ENCODE measurements at places on chromosomes 5 and 9.

DNA sequence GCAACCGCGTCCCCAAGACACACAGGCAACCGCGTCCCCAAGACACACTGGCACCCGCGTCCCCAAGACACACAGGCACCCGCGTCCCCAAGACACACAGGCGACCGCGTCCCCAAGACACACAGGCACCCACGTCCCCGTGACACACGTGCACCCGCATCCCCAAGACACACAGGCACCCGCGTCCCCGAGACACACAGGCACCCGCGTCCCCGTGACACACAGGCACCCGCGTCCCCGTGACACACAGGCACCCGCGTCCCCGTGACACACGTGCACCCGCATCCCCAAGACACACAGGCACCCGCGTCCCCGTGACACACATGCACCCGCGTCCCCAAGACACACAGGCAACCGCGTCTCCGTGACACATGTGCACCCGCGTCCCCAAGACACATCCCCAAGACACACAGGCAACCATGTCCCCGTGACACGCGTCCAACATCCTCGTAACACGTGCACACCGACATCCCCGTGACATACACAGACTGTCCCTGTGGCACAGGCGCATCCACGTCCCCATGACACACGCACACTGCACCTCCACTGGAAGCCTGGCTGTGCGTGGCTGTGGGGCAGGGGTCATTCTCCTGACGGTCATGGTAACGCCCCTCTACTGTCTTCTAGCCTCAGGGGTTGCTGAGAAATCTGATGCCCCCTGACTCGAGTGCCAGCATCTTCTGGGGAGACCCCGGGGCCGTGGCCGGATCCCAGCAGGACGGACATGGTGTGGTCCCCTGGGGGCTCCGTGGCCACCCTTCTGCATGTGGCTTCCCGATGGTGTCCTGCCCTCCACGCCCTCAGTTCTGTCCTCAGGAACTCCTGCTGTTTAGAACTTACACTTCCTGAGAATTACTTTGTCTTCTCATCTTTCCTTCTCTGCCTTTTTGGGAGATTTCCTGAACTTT, 24.1 kb downstream of the EXD3 start:
- no peak for DNase-seq

DNA sequence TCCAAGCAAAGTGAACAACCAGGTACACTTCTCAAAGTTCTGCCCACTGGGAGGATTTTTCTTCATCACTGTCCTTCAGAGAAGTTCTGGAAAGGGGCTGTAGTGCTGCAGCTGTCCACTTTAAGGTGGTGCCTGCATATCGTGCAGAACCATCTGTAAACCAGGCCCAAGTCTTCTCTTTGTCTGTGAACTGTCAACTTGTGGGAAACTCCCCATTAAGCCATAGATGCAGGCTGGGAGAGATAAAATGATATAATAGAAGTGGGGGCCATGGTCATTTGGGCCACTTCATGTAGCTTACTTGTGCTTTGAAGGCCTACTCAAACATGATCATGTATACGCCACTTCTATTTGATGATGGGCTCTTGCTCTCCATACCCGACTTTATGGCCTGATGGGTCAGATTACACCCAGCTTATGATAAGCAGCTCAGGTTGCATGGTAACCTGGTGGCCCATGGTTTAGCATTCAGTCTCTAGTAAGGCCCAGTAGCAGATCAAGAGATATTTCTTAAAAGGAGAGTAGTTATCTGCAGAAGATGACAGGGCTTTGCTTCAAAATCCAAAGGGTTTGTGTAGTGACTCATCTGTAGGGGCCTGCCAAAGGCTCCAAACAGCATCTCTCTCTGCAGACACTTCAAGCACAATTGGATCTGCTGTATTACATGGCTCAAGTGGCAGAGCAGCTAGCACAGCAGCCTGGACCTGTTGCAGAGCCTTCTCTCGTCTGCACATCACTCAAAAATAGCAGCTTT, 15.7 kb upstream of the BTF3 start:
- no peak for DNase-seq

- DNase-seq, result peak; percentile 48
Observed at GRCh38 chr5:109411627-109412026, 1.9 kb upstream of the PJA2 start.

- no peak for DNase-seq
Observed at GRCh38 chr9:70399141-70399540, 15.3 kb downstream of the KLF9 start.

- no peak for DNase-seq
Observed at GRCh38 chr9:98222885-98223691, 30.7 kb upstream of the CORO2A start.

- no peak for DNase-seq
Observed at GRCh38 chr9:4748612-4749011, 7.6 kb upstream of the AK3 start.

- DNase-seq, result no peak
Observed at GRCh38 chr5:167171056-167171455, 1120.4 kb upstream of the WWC1 start.

DNA sequence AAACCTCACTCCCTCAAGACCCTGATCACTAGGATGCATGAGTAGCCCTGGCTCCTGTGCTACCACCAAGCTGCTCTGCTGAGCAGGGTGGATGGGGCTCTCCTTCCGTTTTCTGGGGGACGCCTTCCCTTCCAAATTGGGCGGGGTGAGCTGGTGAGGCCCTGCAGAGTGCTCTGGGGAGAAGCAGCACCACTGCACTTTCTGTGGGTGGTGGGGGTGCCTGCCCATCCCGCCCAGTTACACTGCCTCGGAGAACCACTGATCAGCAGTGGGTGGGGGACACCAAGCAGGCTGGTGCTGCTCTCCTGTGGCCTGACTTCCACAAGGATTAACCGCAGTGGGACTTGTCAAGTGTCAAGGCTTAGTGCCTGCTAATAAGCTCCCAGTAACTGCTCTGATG, 19.0 kb downstream of the GFPT2 start:
- DNase-seq, result no peak

- DNase-seq, result no peak
Observed at GRCh38 chr9:38713426-38713825, 6.5 kb downstream of the FAM240B start.

- peak; percentile 17 for DNase-seq
Observed at GRCh38 chr9:111661802-111662521, 557 bp downstream of the GNG10 start.

DNA sequence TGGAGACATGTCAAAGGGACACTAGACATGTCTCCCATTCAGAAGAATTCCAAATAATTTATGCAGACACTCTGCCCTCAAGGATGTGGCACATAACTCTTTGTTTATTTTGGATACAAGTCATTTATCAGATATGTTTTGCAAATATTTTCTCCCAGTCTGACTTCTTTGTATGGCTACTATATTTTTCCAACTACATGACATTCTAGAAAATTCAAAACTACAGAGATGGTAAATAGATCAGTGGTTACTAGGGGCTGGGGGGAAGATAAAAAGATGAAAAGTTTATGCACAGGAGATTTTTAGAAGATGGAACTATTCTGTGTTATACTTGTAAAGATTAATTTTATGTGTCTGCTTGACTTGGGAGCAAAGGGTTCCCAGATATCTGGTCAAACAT, 347.3 kb upstream of the TRPC7 start:
- DNase-seq, result no peak

DNA sequence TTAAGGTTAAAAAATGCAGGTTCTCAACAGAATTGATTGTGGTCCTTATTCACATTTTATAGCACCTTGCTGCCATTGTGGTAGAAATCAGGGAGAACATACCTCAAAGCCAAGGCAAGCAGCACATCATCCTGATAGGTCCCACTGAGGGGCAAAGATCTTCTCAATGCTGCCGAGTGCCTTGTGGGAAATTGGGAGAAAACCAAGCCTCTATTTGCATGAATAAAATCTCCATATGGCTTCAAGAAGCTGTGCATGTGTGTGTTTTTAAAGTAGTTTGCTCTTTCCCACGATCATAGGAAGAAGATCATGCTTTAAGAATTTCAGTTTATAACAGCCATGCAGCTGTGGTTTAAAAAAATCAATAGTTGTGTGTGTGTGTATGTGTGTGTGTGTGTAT, 216.9 kb upstream of the FBXL7 start:
- no peak for DNase-seq

- no peak for DNase-seq
Observed at GRCh38 chr9:84791643-84792042, 122.1 kb downstream of the NTRK2 start.
